ENCODE measurements at places on chromosomes 6 and 20.

DNA sequence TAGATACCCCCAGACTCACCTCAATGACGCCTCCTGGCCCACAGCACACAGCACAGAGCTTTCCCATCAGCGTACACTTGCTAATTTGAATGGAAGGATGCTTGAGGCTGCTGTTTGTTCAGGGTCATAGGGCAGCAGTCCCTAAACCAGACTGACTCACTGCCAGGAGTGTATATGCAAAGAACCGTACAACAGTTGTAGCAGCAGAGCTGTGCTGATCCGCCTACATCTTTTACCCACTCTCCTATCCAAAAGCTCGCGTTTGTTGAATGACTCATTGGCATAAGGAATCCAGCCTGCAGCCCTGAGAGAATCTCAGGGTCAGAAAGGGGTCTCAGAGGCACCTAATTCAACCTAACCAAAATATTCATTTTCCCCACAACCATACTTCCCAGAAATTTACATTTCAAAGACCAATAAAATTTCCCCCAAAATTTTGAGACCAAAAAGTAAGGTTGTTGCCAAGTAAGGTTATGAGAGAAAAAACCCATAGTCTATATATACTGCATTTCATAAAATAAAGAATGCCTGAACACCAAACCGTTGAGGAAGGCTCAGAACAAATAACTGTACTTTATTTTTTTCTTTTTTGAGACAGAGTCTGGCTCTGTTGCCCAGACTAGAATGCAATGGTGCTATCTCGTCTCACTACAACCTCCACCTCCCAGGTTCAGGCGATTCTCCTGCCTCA lies 35.3 kb upstream of the CCND3 start:
- no peak for DNase-seq

DNA sequence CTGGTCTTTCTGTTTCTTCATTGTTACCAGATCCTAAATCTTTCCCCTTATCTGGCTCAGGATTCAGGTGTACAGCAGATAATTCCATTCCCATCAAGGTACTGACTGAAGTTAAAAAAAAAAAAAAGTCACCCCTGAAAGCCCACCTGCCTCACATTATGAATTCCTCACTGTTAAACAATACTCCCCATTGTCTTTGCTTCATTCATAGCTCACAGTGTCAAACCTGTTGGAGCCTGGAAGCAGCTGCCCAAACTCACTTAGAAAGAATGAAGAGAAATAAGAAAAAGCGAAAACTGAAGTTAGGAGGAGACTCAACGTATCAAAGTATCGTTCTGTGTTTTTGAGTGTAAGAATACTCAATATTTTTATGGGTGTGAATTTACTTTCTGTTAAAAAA lies 1.8 kb upstream of the DCBLD1 start:
- DNase-seq, result no peak

DNA sequence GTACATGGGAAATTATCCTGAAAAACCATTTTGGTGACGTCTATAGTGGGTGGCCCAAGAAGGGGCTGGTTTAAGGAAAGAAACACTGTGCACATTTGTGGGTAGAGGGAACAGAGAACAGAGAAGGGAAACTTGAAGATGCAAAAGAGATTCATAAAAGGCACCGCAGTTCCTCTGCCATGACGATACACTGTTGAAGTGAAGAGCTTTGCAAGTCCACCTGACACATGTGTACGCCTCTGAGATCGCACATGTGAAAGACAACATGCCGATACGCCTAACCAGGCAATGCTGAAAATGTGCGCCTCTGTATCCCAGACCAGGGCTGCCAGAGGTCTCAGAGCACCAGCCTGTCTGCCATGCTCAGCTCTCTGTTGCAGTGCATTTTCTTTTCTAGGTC lies 180.9 kb downstream of the KIF16B start:
- DNase-seq, result no peak

- DNase-seq, result no peak
Measured at GRCh38 chr20:13245250-13245723, 24.2 kb downstream of the ISM1 start.

GRCh38 chr6:145023116-145023726 lies 712.1 kb downstream of the EPM2A start:
- DNase-seq, result no peak

DNA sequence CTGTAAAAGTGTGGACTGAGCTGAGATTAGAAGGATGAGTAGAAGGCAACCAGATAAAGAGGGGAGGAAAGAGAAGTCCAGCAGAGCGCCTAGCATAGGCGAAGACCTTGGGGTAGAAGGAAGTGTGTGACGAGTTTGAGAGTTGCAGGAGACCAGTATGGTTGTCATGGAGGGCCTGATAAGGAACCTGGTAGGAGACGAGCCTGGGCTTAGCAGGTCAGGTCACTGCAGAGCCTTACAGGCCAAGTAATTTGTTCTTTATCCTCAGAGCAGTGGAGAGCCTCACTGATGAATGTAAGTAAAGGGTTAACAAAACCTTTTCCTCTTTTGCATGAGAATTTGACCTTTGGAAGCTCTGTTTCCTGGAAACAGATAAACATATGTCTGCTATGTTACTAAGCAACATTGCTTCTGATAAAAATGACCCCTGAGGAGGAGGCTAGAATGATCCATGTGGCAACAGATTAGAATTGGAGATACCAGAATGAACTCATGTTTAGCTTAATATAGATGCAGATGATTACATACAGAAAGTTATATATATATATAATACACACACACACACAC lies 2.9 kb upstream of the TMEM74B start:
- no peak for DNase-seq

DNA sequence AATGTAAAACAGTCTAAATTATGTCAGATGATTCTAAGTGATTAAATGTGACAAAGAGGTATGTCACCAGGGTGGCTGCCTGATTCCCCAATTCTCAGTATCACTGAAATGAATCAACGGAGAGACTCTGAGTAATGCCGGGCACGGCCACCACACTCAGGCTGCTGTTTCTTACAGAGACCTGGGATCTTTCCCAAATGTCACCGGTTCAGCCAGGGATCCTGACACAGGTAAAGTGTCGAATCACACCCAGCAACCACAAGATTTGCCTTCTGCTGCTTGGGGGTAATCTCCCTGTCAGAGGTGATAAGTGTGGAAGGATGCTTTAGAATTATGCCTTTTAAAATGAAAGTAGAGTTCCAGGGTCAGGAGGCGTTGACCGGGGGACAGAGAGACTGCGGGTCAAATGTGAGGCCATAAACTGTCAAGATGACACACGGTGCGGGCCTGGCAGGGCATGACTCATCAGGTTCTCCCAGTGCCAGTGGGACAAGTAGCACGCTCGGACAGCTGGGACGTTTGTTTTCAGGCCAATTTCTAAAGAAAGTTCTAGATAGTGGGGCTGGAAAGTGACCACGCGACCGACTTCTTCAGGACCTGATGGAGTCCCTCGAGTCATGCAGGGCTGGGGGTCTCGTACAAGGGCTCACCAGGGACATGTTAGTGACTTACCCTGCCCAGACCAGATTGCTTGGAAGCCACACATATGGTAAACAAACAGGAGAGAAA lies 48.9 kb downstream of the PRDM1 start:
- no peak for DNase-seq

DNA sequence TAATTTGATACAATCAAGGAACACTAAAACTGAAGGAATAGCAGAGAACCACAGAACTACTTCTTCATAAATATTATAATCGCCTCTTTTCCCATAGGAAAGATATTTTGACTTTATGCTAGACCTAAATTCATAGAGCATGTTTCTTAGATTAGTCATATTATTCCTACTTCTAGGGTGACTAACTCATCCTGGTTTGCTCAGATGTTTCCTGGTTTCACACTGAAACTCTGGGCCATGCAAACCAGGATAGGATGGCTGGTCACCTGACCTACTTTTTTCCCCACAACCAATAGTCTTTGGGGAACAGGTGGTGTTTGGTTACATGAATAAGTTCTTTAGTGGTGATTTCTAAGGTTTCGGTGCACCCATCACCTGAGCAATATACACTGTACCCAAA lies 42.8 kb downstream of the MMS22L start:
- DNase-seq, result no peak

GRCh38 chr6:164792666-164793065 lies 516.7 kb downstream of the C6orf118 start:
- DNase-seq, result no peak

GRCh38 chr6:1422290-1422689 lies 32.9 kb downstream of the FOXF2 start:
- DNase-seq, result no peak

DNA sequence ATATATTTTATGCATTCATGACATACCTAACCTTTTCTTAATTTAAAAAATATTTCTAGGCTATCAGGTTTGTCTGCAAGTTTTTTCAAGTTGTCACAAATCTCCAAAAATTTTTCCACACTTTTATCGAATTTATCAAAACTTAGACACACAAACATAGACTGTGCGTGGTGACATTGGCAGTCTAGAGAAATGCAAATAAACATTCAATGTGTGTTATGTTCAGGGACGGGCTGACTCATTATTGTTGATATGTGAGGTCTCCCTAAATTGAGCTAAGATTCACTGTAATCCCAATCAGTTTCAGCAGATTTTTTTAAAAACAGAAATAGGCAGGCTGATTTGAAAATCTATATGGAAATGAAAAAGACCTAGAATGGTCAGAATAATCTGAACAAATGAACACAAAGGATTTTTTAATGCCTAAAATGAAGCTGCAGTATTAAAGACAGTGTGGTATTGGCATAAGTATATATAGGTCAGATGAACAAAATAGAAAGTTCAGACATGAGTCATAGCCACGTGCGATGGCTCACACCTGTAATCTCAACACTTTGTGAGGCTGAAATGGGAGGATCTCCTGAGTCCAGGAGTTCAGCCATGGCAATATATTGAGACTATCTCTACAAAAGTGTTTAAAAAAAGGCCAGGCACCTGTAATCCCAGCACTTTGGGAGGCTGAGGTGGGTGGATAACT lies 19.2 kb downstream of the BLTP3A start:
- no peak for DNase-seq

GRCh38 chr6:20770773-20771172 lies 236.5 kb downstream of the CDKAL1 start:
- no peak for DNase-seq

DNA sequence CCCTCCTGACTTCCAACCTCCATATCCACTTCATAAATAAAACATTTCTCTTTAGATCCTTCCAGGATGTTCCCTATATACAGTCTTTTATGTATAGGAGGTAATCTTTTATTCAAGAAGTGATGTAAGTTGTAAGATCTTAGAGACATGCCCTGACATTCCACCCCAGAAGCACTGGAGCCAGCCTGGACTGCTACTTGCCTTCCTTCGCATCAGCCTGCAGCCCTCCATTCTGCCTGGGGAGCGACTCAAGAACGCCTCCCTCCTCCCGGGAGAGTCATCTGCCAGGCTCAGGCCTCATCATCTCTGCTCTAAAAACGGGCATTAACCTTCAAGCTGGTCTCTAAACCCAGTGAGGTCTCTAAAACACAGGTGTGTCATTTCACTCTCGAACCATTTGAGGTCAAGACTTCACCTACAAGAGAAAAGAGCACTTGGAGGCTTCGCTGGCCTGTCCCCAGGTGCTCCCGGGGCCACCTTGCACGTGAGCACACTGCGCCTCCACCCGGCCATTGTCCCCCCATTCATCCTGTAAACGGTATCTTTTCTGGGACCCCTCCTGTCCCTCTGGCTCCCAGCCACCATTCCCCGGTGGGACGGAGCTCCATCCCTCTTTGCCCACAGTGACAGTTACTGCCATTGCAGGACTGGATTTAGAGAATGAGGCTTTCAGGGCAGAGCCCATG lies 107.5 kb upstream of the PDE10A start:
- no peak for DNase-seq

GRCh38 chr6:67016921-67017460 lies 1310.0 kb upstream of the EYS start:
- DNase-seq, result no peak

- no peak for DNase-seq
Measured at GRCh38 chr20:44956410-44956809, 3.8 kb downstream of the TOMM34 start.

DNA sequence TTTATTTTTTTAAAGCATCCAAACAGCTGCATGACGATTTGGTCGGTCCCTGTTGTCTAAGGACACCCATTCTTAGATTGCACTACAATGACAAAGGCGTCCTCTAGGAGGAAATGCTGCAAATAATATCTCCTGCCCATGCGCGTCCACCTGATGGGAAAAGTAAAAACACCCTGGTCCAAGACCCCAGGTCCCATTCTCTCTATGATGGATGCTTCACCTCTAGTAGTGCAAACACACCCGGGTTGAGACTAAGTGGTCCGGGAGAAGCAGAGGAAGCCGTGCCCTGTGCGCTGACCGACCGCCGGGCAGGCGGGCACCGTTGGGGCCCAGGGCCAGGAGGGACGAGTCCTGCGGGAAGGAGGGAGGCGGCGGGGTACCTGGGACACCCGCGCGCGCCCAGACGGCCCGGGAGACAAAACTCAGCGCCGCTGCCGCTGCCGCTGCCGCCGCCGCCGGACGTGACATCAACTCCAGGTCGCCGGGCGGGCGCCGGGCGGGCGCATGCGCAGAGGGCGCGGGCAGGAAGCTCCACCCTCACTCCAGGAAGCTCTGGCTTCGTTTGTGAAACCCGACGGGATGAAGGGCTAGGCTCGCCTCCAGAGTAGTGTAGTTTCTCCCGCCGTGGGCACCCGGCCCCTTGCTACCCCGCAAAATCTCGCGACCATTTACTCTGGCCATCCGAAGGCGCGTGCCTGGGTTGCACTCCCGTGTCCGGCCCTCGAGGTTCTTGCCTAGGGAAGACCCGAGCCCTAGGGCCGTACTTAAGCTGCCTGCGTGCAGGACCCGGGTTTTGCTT lies at the start of gene TBC1D7:
TSS of gene TBC1D7 (minus strand) at position 462 of the 799 bp plus-strand sequence. CDS start 1,639 bp downstream, outside the sequence.
- peak; percentile 85 for DNase-seq

- no peak for DNase-seq
Measured at GRCh38 chr6:151070631-151071051, 169.1 kb upstream of the AKAP12 start.

GRCh38 chr6:25062070-25062811 lies 126.5 kb upstream of the RIPOR2 start:
- DNase-seq, result no peak

GRCh38 chr6:101080597-101080996 lies 199.5 kb upstream of the ASCC3 start:
- DNase-seq, result no peak

DNA sequence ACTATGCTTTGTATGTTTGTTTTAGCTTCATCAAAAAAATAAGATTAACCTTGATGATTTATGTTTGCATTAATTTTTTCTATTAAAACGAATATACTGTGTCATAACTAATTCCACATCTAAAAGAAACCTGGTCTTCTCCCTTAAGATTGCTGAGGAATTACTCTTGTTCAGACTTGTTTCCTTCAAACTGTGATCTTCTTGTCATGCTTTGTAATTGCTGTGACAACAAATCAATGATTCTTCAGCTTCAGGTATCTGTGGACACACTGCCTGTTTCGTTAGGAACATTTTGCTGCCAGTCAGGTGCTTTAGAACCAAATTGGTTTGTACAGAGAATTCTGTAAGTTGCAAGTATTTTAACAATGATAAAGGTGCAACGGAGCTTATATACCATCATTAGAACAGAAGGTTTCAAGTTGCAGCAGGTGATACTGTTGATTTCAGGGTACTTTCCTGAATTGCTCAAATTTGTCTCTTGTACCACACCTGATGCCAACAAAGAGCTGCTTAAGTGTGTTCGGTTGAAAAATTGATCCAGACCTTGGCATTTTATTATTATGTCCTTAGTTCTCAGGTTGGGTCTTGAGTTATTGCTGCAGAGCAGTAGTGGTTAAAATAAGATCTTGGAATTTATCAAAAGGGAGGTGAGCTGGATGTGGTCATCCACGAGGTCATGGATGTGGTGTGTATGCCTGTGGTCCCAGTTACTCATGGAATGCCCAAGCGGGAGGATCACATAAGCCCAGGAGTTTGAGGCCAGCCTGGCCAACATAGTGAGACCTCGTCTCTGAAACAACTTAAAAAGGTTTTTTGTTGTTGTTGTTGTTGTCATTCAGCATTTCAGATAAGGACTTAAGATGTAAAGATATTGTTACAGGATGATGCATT lies 19.5 kb downstream of the SYTL3 start:
- no peak for DNase-seq

GRCh38 chr6:43677759-43678158 lies 9.8 kb downstream of the MRPS18A start:
- DNase-seq, result no peak

Data from stimulated activated CD8-positive, alpha-beta memory T cell treated with anti-CD3 and anti-CD28 coated beads, Interleukin-7, amount 100 ng/mL, for 1 hour (primary cell).